ENCODE measurements at places on chromosomes 7 and 10. TPM values are rescaled to one million over a fixed set of nuclear protein-coding genes. Genes with fewer than 3 reads are reported as not detected.

DNA sequence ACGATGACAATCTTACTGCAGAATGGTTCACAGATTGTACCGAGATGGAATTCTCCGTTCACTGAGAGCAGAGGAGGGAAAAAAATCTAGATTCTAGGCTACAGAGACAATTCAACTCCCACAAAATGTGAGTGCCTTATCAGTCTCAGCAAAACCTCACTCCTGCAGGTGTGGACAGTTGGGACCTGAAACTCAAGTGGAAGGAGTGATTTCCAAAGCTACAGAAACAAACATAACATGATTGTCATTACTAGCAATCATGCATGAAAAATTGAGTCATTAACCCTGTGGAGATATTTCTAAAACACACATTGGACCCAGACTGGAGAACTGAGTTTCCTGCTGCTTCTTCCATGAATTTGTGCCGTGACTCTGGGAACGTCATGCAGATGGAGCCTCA lies 70.3 kb downstream of the CALML3 start:
- no peak for DNase-seq

DNA sequence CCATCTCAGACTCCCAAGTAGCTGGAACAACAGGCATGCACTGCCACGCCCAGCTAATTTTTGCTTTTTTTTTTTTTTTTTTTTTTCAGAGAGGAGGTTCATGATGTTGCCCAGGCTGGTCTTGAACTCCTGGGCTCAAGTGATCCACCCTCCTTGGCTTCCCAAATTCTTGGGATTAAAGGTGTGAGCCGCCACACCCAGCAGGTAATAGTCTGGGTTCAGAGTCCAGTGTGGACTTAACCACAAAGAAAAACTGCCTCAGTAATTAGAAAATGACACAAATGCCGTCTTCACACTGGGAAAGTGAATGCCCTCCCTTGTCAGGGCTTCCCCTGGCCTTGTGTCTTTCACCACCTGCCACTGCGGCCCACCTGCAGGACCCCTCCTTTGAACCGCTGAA lies 101.1 kb downstream of the RAB11FIP2 start:
- DNase-seq: no peak

- no peak for DNase-seq
Observed at GRCh38 chr7:1608318-1608717, 38.5 kb upstream of the PSMG3 start.

DNA sequence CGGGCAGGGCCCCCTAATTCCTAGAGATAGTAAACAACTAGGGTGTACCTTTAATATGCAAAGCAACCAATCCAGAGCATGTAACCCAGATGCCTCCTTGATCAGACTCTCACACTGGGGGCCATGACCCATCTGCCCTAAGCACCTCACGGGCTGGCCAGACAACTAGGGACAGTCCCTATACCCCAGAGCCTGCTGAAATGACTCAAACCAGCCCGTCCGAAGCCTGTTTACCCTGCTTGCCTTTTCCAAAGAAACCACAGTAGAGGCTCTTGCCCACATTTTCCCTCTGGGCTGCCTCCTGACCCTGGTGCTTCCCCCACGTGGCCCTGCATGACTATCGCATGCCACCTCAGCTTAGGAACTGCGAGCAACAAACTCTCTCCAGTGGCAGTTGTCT lies 46.2 kb downstream of the RGS10 start:
- no peak for DNase-seq

- no peak for DNase-seq
Observed at GRCh38 chr7:66429498-66430163, 199.1 kb upstream of the KCTD7 start.

- DNase-seq: no peak
Observed at GRCh38 chr7:78020136-78020873, 221.7 kb downstream of the PHTF2 start.

LIPK gene
- not detected for total RNA-seq

KIAA1217 gene
- total RNA-seq: not detected

MMD2 gene
- total RNA-seq: not detected
